GM23248 (cell line): ENCODE measurements at places on chromosomes 5 and 9. TPM values are rescaled to one million over a fixed set of nuclear protein-coding genes. Genes with fewer than 3 reads are reported as not detected.
A peak's percentile ranks its signal among the peaks of the same experiment; 100 is the strongest.

DNA sequence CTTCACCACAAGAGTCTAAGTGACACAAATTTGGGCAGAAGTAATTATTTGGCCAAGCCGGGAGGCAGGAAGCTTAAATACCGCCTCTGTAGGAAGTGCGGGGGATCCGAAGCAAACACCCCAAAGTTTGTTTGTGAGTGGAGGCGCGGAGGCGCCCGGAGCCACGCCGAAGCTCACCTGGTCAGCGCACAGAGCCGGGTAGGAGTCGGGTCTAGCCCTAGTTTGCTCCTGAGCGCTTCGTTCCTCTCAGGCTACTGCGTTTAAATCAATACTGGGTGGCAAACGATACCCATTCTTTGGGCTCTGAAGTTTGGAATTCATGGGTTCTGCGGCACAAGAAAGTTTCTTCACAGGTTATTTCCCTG lies 855 bp downstream of the MCC start:
- no peaks in the 10 kb centered on the region for H3K36me3 ChIP-seq
- no peaks in the 10 kb centered on the region for H3K27me3 ChIP-seq
- H3K4me1 ChIP-seq = peaks cover 14% of the 10 kb centered on the region
- peak overlapping the region; percentile 85 for H3K4me3 ChIP-seq
- DNase-seq = peak; percentile 49
- no peak overlapping the region for H3K27ac ChIP-seq

GRCh38 chr5:36880761-36881160 lies 4.2 kb downstream of the NIPBL start:
- DNase-seq = peak; percentile 13
- H3K27me3 ChIP-seq = no peaks in the 10 kb centered on the region
- peak overlapping the region; percentile 87; the same call in 1 of the 2 replicates for H3K4me3 ChIP-seq

GRCh38 chr9:91131433-91131839 lies 230.3 kb downstream of the AUH start:
- H3K27me3 ChIP-seq = no peaks in the 10 kb centered on the region
- peaks cover 31% of the 10 kb centered on the region for H3K4me1 ChIP-seq
- H3K4me3 ChIP-seq = peak overlapping the region; percentile 23; the same call in 1 of the 2 replicates
- peak overlapping the region; percentile 93 for H3K27ac ChIP-seq

DNA sequence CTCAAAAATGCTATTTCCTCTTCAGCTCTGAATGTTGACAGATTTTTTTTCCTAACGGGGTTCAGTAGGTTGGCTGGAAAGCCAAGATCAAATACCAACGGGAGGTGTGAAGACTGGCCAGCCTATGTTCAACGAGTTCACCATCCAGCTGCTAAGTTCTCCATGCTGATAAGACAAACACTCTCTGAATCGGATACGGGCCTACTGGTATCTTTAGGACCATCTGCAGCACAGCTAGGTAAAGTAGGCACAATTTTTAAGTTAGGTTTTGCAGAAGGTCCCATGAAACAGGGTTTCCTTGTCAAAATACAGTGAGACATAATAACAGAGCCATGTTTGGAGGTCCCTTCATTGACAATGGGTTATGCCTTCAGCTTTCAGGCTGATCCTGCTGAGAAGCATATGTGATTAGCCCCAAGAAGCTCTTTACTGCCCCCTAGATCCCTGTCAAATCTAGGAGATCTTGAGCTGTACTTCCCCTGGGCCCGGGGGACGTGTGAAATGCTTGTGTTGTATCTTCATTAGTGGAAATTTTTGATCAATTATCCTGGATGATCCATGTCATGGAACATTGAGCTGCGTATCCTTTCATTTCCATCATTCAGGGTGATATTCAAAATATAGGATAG lies 60.6 kb downstream of the PGM5 start:
- no peaks in the 10 kb centered on the region for H3K27me3 ChIP-seq
- H3K36me3 ChIP-seq = no peaks in the 10 kb centered on the region
- H3K4me3 ChIP-seq = no peak overlapping the region
- peak; percentile 3 for DNase-seq
- no peak overlapping the region for H3K27ac ChIP-seq

GRCh38 chr5:31317665-31318064 lies 124.2 kb downstream of the CDH6 start:
- H3K27ac ChIP-seq = no peak overlapping the region
- no peaks in the 10 kb centered on the region for H3K36me3 ChIP-seq
- no peaks in the 10 kb centered on the region for H3K4me1 ChIP-seq
- no peak for DNase-seq

GRCh38 chr9:38706493-38706892 lies 13.4 kb downstream of the FAM240B start:
- H3K27me3 ChIP-seq = no peaks in the 10 kb centered on the region
- no peaks in the 10 kb centered on the region for H3K4me1 ChIP-seq
- no peak overlapping the region for H3K4me3 ChIP-seq
- no peaks in the 10 kb centered on the region for H3K36me3 ChIP-seq

- H3K36me3 ChIP-seq = no peaks in the 10 kb centered on the region
- DNase-seq = peak; percentile 58
- no peak overlapping the region for H3K27ac ChIP-seq
- H3K4me3 ChIP-seq = no peak overlapping the region
- peaks cover 18% of the 10 kb centered on the region for H3K4me1 ChIP-seq
These were observed 50.6 kb downstream of the MELK start for GRCh38 chr9:36623280-36623679.

GRCh38 chr5:20033881-20034280 lies 45.9 kb upstream of the CDH18 start:
- H3K27ac ChIP-seq = no peak overlapping the region
- no peaks in the 10 kb centered on the region for H3K4me1 ChIP-seq
- DNase-seq = no peak

DNA sequence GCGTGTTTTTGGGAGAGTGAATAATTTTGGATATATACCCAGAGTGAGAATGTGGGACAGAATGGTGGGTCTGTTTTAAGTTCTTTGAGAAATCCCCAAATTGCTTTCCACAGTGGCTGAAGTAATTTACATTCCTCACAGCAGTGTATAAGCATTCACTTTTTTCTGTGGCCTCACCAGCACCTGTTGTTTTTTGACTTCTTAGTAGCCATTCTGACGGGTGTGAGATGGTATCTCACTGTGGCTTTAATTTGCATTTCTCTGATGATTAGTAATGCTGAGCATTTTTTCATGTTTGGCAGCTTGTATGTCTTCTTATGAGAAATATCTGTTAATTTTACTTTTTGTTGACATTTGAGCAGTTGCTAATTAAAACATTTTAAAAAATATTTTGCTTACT lies 9.4 kb upstream of the SPATA31D1 start:
- no peak overlapping the region for H3K27ac ChIP-seq
- no peaks in the 10 kb centered on the region for H3K27me3 ChIP-seq
- H3K4me3 ChIP-seq = no peak overlapping the region
- no peaks in the 10 kb centered on the region for H3K36me3 ChIP-seq
- no peak for DNase-seq

DNA sequence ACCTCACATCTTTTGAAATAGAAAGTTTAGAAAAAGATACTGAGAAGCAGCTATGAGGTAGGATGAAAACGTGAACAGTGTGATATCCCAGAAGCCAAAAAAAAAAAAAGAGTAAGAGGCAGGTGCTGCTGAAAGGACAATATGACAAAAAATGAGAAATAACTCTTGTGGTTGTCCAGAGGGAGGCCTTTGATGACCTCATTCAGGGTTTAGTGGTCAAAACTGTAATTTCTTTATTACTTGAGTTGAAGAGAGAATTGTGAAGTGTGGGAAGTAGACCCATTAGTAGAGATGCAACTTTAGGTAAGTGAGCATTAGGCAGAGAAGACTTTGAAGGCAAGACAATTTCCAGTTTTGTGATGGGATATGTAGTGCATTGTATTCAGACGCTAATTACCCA lies 1306.3 kb upstream of the ACO1 start:
- H3K36me3 ChIP-seq = no peaks in the 10 kb centered on the region
- no peak for DNase-seq
- H3K4me3 ChIP-seq = no peak overlapping the region
- H3K27ac ChIP-seq = no peak overlapping the region
- no peaks in the 10 kb centered on the region for H3K4me1 ChIP-seq

- no peaks in the 10 kb centered on the region for H3K27me3 ChIP-seq
- no peak overlapping the region for H3K4me3 ChIP-seq
- no peaks in the 10 kb centered on the region for H3K36me3 ChIP-seq
- H3K27ac ChIP-seq = no peak overlapping the region
- DNase-seq = no peak
These were observed 163.6 kb upstream of the SEMA6A start for GRCh38 chr5:116738239-116738614.

DNA sequence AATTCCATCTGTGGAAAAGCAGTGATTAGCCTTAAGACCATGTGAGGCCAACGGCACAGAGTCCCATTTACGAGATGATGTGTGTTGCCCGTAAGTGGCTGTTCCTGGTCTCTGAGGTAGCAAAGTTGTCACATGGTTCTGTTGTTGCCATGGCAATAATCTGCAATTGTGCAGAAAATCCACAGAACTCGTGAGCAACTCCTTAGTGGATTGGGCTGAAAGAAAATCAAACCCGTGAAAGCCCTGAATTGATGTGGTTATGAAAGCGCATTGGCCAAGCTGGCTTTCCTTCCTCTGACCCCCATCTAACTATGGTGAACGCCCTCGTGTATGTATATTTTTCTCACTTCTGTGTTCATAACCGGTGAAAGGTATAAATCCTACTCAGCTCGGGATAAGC lies 614.7 kb downstream of the EBF1 start:
- H3K4me3 ChIP-seq = no peak overlapping the region
- no peak for DNase-seq
- no peaks in the 10 kb centered on the region for H3K27me3 ChIP-seq
- 0 out of 2 replicates have a peak overlapping the region, but pooled peaks have one; percentile 1 for H3K27ac ChIP-seq
- H3K36me3 ChIP-seq = no peaks in the 10 kb centered on the region

DNA sequence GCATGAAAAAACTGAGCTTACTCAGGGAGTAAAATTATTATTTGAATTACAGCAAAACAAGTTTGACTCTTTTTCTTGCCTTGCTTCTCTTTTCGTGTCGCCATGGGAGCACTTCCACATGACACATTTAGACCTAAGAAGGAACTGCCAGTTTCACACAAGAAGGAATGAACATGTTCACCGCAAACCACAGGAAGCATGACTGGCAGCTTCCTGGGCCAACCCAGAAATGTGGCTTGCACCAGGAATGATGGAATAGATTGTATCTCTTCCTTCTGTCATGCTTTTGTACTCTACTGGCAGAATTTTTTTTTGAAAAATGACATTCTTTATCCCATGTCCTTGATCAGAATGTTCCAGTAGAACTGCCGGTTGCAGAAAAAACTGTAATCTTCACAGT lies 32.9 kb upstream of the MAN2A1 start:
- no peaks in the 10 kb centered on the region for H3K36me3 ChIP-seq
- H3K27me3 ChIP-seq = no peaks in the 10 kb centered on the region
- peak overlapping the region; percentile 29 for H3K4me3 ChIP-seq
- DNase-seq = peak; percentile 97

GRCh38 chr9:28264368-28264767 lies 691.1 kb upstream of the C9orf72 start:
- H3K27me3 ChIP-seq = no peaks in the 10 kb centered on the region
- no peaks in the 10 kb centered on the region for H3K36me3 ChIP-seq
- DNase-seq = peak; percentile 66
- H3K4me1 ChIP-seq = no peaks in the 10 kb centered on the region
- no peak overlapping the region for H3K4me3 ChIP-seq
- no peak overlapping the region for H3K27ac ChIP-seq

DNA sequence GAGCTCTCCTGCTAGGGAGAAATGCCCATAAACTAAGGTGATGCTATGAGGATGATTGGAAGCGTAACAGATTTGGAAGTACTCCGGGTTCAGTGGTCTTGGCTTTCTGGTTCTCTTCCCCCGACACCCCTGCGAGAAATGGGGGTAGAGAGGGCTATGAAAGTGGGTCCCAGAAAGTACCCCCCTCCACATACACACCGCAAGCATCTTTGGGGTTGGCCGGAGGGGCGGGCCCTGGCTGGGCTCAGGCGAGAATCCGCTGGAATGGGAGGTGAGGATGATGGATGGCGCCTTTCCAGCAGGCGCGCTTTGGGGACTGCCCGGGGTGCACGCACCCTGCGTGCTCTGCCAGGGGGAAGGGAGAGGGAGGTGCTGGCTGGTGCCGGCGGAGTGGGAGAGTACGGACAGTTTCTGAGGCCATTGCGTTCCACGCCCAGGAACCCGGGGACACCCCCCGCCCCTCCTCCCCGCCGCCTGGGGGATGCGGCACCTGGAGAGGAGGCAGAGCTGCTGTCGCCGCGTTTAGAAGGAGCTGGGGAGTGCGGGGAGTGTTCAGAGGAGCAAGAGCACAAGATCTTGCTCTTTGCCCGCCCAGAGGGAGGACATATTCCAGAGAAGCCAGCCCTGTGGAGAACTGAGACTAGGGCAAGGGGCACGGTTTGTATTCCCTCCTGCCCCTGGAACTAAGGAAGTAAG lies 1.9 kb downstream of the PCSK5 start:
- no peaks in the 10 kb centered on the region for H3K36me3 ChIP-seq
- peak; percentile 23 for DNase-seq
- H3K27me3 ChIP-seq = 0 out of 2 replicates have a peak, but pooled peaks cover 7% of the 10 kb centered on the region
- H3K4me1 ChIP-seq = peaks cover 5% of the 10 kb centered on the region
- H3K27ac ChIP-seq = no peak overlapping the region

DNA sequence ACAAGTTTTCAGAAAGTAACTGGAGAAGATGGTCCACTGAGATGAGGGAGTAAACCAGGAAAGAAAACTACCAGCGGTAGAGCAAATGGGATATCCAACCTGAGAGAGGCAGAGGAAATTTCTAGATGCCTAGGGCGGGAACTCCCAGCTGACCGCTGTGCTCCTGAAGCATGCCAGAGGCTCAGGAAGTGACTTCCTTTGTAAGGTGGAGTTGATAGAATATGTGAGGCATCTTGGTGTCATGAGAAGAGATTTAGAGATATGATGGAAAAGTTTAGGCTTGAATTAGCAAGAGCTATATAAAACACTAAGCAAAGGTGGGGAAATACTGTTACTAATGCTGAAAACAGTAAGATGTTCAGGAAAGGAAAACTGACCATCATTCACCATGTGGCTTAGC lies 124.1 kb downstream of the C9orf152 start:
- H3K36me3 ChIP-seq = peaks cover 5% of the 10 kb centered on the region
- H3K4me1 ChIP-seq = peaks cover 36% of the 10 kb centered on the region
- H3K27ac ChIP-seq = peak overlapping the region; percentile 21

HRH2 gene
- total RNA-seq = not detected in 2 replicates

FCN1 gene
- not detected in 2 replicates for total RNA-seq

ADAMTS6 gene
- 62.5 and 76.0 TPM in 2 replicates for total RNA-seq

FST gene
- 61.2 and 87.0 TPM in 2 replicates for total RNA-seq
